ENCODE measurements at places on chromosomes 13 and 19.

DNA sequence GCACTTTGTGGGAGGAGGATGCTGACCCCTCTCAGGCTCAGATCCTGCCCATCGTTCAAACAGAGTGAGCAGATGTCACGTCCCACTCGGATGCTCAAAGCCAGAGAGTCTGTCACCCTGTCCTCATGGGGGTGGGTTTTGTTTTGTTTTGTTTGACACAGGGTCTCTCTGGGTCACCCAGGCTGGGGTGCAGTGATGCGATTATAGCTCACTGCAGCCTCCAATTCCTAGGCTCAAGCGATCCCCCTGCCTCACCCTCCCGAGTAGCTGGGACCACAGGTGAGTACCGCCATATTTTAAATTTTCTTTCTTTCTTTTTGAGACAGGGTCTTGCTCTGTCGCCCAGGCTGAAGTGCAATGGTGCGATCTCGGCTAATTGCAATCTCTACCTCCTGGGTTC, 4.0 kb downstream of the ADGRE2 start:
- no peak for DNase-seq

GRCh38 chr19:39506944-39507714, 7.8 kb upstream of the SELENOV start:
- DNase-seq, result peak; percentile 56

GRCh38 chr19:55339889-55340783, 460 bp downstream of the KMT5C start:
- DNase-seq, result no peak

GRCh38 chr13:91988331-91988730, 589.9 kb downstream of the GPC5 start:
- peak; percentile 59 for DNase-seq

DNA sequence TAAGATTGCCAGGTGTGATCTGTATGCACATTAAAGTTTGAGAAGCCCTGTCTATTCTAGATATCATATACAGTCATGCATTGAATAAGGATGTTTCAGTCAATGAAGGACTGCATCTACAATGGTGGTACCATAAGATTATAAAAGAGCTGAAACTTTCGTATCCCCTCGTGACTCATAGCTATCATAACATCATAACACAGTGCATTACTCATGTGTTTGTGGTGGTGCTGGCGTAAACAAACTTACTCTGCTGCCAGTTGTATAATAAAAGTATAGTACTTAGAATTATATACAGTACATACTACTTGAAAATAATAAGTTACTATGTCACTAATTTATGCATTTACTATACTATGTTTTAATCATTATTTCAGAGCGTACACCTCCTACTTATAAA, 489.3 kb downstream of the GPC6 start:
- no peak for DNase-seq

- DNase-seq, result no peak
Measured at GRCh38 chr13:28432816-28433560, 61.9 kb downstream of the FLT1 start.

DNA sequence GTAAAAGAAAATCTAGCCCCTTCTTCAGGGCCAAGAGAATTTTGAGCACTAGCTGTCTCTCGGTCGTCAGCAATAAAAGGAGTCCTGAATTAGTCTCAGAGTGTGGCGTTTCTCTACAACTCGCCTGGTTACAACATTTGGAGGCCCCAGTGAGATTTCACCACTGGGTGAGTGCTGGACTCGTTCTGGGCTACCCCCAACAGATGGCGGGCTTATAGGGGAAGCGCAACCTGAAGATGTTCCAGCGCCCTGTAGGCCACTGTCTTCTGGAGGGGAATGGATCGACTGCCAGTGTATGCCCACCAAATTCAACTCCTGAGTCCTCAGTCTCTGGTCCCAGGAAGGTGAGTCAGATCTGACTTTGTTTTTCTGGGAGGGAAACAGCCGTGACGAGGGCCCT, 11.7 kb upstream of the ZNF181 start:
- no peak for DNase-seq

DNA sequence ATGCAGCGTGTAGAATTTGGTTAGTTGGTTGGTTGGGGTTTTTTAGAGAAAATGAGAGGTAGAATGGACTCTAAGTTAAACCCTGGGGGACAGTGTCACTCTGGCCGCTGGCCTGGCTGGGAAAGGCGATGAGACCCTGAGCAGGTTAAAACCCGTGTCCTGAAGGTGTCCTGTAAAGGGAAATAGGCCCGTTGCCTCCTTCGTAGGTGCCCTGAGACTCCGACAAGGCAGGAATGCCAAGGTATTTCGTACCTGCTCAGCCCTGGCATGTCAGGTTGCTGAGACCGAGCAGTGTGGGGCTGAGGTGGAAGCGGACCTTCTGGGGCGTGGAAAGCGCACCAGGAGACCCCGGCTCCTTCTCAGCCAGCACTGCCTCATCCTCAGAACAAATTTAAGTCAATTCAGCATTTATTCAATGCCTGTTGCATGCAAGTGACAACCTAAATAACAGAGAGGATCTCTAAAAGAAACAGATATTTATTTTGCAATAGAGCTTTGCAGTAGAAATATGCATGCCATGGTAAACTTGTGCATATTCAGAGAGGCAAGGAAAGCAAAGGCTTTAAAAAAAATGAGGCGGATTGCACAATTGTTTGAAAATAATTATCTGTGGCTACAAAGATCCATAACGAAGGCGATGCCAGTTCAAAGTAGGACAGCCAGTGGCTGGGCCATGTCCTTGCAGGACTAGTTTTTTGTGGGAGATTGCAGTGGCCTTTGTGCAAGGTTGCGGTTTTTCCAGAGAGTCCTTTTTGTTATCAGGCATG, 1.4 kb upstream of the RAB20 start:
- DNase-seq, result no peak

- no peak for DNase-seq
Measured at GRCh38 chr19:3175781-3176714, 2.5 kb upstream of the S1PR4 start.

- DNase-seq, result no peak
Measured at GRCh38 chr19:41565379-41565720, 10.6 kb upstream of the CEACAM21 start.

GRCh38 chr19:14048443-14049153, 13.3 kb downstream of the PALM3 start:
- no peak for DNase-seq

DNA sequence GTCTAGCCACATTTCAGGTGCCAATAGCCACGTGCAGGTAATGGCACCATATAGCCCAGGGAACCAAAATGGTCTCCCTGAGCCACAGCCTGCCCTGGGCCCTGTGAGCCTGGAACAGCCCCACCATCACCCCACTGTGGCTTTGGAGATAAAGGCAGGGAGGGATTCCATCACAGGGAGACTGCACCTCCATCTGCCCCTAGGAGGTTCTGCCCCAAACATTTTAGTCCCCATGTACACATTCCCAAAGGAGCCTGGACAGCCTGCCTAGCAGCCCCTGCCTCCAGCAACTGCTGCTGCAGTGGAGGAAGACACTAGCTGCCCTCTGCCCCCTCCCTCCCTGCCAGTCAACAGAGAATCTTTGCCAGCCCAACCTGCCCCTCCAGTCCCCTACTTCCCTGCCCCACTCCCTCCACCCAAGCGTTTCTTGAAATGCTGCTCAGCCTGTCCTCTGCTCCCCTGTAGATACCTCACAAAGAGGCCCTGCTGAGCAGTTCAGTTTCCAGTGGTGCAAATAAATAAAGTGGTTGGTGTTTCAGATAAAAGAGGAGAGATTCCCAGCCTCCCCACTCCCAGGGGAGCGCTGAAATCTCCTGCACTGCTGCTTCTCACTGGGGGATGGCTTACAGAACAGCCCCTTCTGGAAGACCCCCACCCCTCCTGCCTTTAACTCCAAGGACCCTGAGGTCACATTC, 921.8 kb downstream of the UQCRFS1 start:
- DNase-seq, result no peak

DNA sequence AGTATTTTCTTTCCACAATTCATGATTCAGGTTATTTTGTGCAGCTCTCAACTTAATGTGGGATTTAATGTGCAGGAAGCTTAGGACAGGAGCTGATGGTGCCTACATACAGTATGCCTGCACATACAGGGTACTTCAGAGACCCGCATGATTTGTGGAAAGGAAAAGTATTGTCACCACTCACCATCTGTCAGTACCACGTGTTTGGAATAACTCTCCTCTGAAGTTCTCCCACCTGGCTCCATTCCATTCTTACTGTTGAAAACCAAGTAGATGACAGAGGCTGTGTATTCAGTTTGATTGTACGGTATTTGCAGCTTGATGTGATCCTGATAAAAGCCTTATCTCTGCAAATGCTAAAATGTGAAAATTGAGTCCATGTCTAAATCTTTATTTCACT, 85.7 kb downstream of the ZAR1L start:
- no peak for DNase-seq

- no peak for DNase-seq
Measured at GRCh38 chr13:87084192-87084591, 587.0 kb upstream of the SLITRK5 start.

GRCh38 chr13:54633456-54633855, 1604.8 kb downstream of the OLFM4 start:
- no peak for DNase-seq

- peak; percentile 94 for DNase-seq
Measured at GRCh38 chr13:97549201-97549600, 115.2 kb downstream of the RAP2A start.

DNA sequence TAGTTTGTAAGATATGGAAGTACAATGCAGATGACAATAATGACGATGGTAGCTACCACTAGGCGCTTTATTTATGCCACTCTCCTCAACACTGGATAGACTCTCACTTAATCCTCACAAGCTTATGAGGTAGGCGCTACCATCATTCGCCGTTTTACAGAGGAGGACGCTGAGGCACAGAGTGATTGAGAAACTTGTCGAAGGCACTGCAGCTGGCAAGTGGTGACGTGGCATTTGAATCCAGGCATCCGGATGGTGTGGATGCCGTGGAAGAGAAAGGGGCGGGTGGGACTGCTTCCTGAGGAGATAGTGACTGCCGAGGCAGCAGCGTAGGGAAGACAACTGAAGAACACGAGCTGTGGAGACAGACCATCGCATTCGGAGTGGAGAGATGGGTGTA, 1.3 kb upstream of the RPS9 start:
- DNase-seq, result no peak

- DNase-seq, result no peak
Measured at GRCh38 chr19:32921624-32922023, 50.1 kb downstream of the CEP89 start.

- no peak for DNase-seq
Measured at GRCh38 chr19:23183251-23183650, 66.4 kb downstream of the ZNF730 start.
